Left ventricle myocardium inferior (tissue), 1 donor: ENCODE measurements at places on chromosomes 5 and 9. TPM values are rescaled to one million over a fixed set of nuclear protein-coding genes. Genes with fewer than 3 reads are reported as not detected.

The BARHL1 gene
- not detected for total RNA-seq

DNA sequence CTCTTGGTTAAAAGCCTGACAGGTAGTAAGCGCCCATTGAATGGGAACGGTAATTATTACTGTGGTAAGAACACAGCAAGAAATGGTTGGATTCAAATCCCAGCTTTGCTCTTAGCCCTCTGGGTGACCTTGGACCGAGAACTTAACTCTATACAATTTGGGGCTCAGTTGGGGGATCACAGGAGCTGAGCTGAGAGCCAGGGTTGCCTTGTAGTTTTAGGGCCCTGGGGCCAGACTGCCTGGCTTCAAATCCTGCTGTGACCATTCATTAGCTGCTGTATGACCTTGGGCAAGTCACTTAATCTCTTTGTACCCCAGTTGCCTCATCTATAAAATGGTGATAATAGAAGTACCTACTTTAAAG is 87.4 kb upstream of the SH3PXD2B start:
- DNase-seq, result no peak
- H3K27ac ChIP-seq, result no peak overlapping the region
- no peak overlapping the region for H3K4me3 ChIP-seq

GRCh38 chr9:112532427-112532826 is 45.8 kb downstream of the KIAA1958 start:
- no peak overlapping the region for H3K4me3 ChIP-seq
- DNase-seq, result no peak
- H3K27ac ChIP-seq, result no peak overlapping the region
- H3K27me3 ChIP-seq, result no peaks in the 10 kb centered on the region
- H3K36me3 ChIP-seq, result no peaks in the 10 kb centered on the region

GRCh38 chr9:85433046-85433445 is 308.7 kb downstream of the AGTPBP1 start:
- H3K27me3 ChIP-seq, result peaks cover 23% of the 10 kb centered on the region
- no peaks in the 10 kb centered on the region for H3K36me3 ChIP-seq
- no peak for DNase-seq
- H3K4me3 ChIP-seq, result no peak overlapping the region

The OR13C2 gene
- not detected for total RNA-seq

The CCNI2 gene
- 0.08 TPM for total RNA-seq

The SEC16A gene
- total RNA-seq, result 23.4 TPM
